ENCODE measurements at places on chromosomes 7 and 10.

DNA sequence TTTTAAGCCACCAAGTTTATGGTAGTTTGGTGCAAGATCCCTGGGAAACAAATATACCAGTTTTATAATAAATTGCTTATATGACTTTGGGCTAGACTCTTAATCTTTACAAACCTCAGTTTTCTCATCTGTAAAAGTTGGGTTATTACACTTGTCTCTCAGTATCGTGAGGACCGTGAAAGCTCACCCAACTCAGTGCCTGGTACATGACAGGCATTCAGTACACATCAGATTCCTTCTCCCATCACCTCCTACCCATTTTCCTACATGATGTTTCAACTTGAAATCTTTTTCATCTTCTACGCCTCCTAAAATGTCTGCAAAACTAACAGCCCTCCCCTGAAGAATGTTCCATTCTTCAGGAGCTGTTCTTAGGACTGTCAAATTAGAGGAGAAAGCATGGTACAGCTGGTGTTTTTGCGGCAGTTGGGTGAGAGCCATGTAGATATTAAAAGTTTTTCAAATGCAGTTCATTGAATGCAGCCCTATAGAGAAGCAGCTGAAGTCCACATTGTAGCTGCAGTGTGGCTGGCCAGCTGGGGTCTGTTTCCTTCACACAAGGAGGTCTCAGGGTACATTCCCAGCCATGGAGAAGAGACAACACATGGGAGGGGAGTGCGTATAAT lies 812.8 kb downstream of the LRMDA start:
- DNase-seq: no peak

DNA sequence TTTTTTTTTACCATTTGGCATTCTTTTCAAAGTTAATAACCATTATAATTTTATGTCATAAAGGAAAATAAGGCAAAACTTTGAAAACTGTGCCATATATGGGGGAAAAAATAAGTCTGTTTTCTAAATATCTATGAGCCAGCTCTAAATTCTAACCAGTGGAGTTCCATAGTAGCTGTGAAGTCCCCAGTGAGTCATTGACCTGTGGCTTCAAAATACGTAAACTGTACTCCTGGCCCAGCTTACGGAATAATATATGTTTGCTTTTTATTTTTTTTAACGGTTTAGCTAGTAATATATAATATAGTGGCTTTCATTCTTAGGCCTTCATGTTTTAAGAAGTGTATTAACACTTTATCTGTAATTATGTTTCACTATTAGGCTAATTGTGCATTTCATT lies 20.5 kb downstream of the ZRANB1 start:
- DNase-seq: no peak

GRCh38 chr10:127854769-127855590 lies 37.8 kb downstream of the CLRN3 start:
- no peak for DNase-seq

- DNase-seq: no peak
Measured at GRCh38 chr7:610141-610530, 90.5 kb upstream of the PDGFA start.

DNA sequence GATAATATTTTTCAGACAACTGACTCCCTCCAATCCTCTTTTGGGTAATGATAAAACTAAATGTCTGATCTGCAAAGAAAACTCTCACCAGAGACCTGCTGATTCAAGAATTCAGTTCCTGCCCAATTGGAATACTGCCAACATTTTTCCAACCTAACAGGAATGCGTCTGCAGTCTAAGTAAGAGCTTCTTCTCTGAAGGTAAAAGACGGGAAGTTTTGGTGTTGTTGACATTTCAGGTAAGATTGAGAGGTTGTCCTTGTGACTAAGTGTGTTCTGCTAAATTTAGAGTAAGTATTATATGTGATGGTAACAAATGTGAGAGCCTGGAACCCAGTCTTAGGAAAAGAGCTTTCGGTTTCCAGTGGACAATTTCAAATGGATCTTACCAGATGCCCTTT lies 17.6 kb downstream of the IFIT5 start:
- DNase-seq: no peak

DNA sequence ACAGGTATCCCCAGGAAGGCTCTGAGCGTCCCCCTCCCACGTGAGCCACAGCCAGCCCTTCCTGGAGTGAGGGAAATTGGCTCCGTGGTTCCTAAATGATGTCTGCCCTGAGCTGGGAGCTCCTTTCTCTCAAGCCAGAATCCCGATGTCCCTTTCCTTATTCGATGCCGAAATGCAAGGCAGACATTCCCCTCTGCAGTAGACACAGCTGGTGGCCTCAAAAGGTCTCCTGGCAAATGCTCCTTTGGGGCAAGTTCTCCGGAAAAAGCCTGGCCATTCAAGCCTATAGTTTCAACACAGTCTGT lies 98.9 kb downstream of the HIP1 start:
- peak; percentile 36 for DNase-seq

- no peak for DNase-seq
Measured at GRCh38 chr7:128831178-128831993, 1.2 kb downstream of the FLNC start.

- DNase-seq: no peak
Measured at GRCh38 chr7:17412883-17413282, 114.4 kb downstream of the AHR start.

DNA sequence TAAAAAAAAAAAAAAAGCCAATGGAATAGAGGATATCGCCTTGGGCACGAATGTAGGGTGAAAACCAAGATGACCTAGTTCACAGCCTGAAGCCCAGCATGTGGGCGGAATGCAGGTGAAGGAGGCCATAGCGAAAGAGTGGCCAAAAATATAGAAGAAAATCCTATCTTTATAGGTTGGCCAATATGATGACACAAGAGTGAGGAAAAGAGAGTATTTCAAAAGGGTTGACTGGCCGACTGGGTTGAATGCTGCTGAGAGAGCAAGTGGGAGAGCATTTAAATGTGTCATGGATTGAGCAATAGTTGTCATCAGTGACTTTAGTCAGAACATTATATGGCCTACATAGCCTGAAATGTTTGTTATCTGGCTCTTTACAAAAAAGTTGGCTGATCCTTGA lies 17.2 kb upstream of the GLI3 start:
- DNase-seq: no peak

DNA sequence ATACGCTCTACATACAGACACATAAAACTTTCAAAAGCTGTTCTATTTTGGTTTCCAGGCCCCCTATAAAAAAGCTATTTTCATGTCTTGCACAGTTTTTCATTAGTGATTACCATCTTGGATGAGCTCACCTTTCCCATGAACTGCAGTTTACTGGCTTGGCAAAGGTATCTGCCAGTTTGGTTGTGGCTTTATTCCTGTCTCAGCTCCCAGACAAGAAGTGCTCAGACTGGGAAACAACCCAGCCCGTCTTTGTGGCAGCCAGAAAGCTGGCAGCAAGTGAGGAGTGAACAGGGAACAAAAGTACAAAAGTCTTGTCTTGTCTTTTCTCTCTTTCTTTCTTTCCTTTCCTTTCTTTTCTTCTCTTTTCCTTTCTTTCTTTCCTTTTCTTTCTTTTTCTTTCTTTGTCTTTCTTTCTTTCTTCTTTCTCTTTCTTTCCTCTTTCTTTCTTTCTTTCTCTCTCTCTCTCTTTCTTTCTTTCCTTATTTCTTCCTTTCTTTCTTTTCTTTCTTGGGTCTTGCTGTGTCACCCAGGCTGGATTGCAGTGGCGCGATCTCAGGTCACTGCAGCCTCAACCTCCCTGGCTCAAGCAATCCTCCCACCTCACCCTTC lies 138.8 kb downstream of the CFAP58 start:
- DNase-seq: no peak

GRCh38 chr10:59709395-59710125 lies at the start of gene SLC16A9:
Gene SLC16A9 (minus strand): TSS chr10:59709850. CDS start chr10:59684291, 25,559 bp downstream.
- DNase-seq: peak; percentile 38

DNA sequence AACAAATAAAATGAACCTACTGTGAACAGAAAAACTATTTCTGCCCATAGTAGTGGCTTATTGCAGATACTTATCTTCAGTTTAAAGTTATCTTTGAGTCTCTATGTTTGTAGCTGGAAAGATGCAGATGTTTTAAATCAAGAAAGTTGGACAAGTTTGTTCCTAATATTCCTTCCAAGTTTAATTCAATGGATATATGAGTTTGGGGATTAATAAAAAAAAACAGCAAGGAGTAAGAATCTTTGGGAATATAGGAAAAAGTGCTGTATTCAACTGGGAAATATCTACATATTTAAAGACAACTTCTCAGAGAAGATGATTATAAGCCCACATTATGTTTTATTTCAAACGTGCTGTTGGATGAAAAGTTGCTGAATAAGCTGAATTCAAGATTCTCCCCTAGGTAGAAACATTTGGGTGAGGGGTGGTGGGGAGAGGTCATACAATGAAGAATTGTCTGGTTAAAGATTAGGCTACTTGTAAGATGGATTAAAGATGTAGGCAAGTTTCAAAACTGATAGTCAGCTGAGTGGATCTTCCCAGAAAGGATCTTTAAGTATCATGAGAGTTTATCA lies 1135.2 kb downstream of the CNTNAP2 start:
- DNase-seq: no peak
